Activated T-helper 1 cell treated with anti-CD3 and anti-CD28 coated beads, Interleukin-12 subunit alpha, Interleukin-12 subunit beta, Interleukin-2, Interleukin-4 antibody, amounts not matched to agents 30 ng/mL and 10 ng/mL and 1 ng/mL, durations not matched to agents 14 hours and 24 hours and 36 hours (primary cell): ENCODE measurements at places on chromosomes 11 and 22. TPM values are rescaled to one million over a fixed set of nuclear protein-coding genes. Genes with fewer than 3 reads are reported as not detected.

LAYN gene
- 7.5 and 8.0 TPM in 2 replicates for total RNA-seq

POU2AF1 gene
- total RNA-seq: 80.7 and 81.0 TPM in 2 replicates

SPTBN2 gene
- total RNA-seq: 0.91 and 1.1 TPM in 2 replicates

APOBEC3H gene
- total RNA-seq: 5.0 and 7.4 TPM in 2 replicates

DNA sequence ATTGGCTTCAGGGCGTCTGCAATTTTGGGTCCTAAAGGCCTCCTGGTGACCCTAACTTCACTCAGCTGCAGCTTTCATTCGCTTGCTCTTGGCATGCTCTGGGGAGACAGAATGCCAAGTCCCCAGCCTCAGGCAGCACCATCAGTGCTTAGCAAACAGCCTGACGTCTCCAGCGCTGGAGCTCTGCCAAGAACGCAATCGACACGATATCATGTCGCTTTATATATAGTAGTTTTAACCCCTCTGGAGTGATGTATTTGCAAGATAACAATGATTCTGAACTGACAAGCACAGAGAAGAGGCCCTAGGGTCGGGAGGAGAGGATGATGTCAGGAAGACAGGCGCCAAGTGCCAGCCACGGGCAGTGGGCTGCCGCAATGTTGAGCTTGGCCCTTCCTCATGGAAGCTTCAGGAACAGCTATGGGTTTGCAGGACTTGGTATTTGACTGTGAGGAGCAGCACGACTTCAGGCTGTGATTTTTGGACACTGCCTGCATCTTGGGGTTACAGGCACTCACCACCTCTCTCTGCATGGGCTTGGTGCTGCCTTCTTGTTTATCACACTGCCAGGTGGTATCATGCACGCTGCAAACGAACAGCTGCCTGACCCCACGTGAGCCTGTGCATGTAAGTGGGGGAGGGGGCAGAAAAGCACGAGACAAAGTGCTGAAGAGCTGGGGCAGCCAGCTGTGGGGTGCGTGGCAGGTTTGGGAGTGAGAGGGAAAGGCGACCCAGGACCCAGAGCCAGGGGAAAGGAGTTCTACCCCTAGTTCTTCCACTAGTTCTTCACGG lies 26.1 kb downstream of the B3GAT1 start:
- no peak for DNase-seq

DNA sequence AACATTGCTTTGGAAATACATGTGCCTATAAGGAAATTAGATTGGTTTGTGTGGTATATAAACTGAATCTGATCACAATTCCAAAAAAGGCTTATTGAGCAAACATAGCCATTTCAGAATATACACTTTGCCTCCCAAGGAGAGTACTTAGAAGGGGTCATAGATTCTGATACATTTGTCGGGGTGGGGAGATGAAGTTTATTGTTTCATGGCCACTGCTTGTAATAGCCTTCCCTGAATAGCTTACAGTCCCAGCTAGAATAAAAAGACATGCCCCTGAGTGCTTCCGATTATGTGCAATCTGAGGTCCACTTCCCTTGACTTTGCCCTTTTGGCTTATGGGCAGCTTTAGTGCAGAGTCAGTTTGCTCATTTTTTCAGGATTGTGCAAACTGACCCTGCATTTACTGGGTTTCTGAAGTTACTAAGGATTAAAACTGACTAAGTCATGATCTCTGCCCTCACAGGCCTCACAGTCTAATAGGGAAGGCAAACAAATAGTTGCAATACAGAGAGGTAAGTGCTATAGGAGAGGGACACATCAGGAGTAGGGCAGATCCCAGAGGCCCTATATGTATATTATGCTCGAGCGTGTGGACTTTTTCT lies 184.2 kb downstream of the BLID start:
- no peak for DNase-seq

- no peak for DNase-seq
These were observed 337.0 kb downstream of the SHANK2 start for GRCh38 chr11:70915158-70915985.

GRCh38 chr22:32158712-32159533 lies at the start of gene C22orf42:
Gene C22orf42 (minus strand): TSS chr22:32159303. CDS start chr22:32159215, 88 bp downstream.
- DNase-seq: no peak

- DNase-seq: no peak
These were observed 359.9 kb downstream of the ETS1 start for GRCh38 chr11:128227466-128227865.

DNA sequence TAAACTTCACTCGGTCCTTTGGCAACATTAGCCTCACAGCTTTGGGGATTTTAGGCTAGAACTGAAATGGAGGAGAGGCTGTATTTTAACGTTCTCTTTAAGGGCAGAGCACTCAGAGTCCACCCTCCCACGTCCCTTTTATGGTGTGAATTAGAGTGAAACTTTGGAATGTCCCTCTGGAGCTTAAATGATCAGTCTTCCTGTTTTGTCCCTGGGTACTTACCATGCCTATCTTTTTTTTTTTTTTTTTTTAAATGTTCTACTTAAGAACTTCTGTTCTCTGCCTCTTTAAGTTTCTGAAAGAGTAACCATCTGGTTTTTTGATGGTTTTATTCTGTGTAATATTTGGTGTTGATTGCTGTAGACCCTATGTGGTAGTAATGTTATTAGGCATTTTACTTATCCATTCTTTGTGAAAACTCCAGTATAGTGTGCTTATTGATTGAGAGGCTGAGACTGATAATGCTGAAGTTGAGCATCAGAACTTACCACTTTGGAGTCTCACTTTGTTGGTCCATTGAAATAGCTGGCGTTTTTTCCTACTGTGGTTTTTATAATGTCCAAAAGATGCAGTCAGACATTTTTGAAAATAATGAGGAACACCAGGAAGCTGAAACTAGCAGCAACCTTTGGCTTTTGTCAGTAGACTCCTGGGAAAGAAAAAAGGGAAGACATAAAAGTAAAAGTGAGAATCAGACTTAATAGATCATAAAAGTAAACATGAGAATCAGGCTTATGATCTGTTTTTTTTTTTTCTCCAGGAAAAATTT lies 11.6 kb downstream of the UVRAG start:
- DNase-seq: no peak

DNA sequence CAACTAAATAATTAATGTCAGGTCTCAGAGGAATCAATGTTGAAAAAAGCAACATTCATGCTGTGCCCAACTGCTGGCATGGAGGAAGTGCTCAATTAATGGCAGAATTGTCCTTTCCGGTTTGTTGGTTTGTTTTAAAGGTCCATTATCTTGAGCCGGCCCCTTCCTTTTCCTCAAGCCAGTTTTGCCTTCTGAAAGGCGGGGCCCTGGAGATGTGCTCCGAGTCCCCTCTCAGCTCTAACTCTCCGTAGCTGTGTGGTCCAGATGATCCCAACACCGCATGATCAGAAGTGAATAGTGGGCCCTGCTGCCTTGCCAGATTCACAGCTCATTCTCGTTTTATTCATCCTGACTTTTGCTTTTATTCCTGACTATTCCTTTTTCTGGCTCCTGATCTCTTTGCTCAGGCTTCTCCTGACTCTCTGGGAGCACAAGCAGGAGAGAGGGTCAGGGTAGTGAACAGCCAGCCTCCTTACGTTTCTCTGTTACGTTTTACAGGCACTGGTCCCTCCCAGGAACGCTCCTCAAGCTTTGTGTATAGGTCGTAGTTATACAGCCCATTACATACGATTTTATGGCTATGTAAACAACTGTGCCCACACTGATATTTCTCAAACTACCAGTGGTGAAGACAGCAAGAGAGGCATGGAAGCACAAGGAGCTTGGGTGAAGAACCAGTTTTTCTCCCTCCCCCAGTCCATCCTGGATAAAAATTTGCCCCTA lies 265.9 kb downstream of the LARGE1 start:
- DNase-seq: no peak

GRCh38 chr11:120723751-120724150 lies 212.2 kb downstream of the GRIK4 start:
- DNase-seq: no peak

DNA sequence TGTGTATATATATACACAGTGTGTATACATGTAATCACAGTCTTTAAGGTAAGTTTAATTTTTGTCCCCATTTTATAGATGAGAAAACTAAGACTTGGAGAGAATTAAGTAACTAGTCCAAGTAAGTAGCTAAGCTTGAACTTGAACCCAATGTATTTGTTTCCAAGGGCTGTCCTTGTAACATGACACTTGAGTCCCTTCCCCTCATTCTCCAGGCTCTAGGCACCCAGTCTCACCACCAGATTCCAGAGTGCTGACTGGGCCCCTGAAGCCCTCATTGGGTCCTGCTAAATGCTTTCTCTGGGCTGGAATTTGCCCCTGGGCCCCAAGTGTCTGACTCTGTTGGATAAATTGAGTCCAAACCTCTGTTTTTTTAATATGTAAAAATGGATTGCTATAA lies 45.5 kb downstream of the ADM start:
- no peak for DNase-seq

GRCh38 chr11:44631831-44632230 lies 66.4 kb downstream of the CD82 start:
- DNase-seq: no peak
